Activated CD4-positive, alpha-beta T cell treated with anti-CD3 and anti-CD28 coated beads, Interleukin-2, amount 50 U/mL, for 4 hours (primary cell): ENCODE measurements at places on chromosomes 13 and 19.

DNA sequence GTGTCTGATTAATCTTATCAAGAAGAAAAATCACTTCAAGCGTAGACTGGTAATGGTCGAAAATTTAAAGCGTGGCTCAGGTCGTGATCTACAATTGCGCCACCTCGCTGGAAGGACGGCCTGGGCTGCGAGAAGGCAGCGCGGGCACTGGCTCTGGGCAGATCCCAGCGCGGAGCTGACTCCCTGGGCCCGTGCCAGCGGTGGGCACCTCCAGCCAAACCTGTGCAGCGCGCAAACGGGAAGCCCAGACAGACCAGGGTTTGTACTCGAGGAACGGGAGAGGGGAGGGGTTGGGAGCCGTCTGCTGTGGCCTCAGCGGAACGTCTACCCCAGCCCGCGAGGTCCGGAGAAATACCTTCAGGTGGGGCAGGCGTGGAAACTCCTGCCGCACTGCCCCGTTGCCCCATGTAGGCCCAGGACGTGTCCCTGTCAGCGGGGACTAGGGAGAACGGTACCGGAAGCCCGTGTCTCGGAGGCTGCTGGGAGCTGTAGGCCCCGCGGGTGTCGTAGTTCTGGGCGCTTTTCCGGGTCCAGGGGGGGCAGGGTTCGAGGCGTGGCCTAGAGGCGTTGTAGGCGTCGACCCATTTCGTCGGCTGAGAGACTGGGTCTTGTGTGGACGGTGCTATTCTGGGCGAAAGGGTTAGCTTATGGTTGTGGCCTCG lies 21.1 kb downstream of the ZNF274 start:
- no peak for DNase-seq

GRCh38 chr13:95494082-95494681 lies 58.3 kb upstream of the CLDN10 start:
- DNase-seq, result no peak

GRCh38 chr13:46771693-46772092 lies 25.3 kb downstream of the ESD start:
- DNase-seq, result no peak

GRCh38 chr19:57403737-57404563 lies 7.0 kb upstream of the ZNF17 start:
- DNase-seq, result no peak

GRCh38 chr13:73440296-73440895 lies 381.6 kb downstream of the KLF5 start:
- no peak for DNase-seq

DNA sequence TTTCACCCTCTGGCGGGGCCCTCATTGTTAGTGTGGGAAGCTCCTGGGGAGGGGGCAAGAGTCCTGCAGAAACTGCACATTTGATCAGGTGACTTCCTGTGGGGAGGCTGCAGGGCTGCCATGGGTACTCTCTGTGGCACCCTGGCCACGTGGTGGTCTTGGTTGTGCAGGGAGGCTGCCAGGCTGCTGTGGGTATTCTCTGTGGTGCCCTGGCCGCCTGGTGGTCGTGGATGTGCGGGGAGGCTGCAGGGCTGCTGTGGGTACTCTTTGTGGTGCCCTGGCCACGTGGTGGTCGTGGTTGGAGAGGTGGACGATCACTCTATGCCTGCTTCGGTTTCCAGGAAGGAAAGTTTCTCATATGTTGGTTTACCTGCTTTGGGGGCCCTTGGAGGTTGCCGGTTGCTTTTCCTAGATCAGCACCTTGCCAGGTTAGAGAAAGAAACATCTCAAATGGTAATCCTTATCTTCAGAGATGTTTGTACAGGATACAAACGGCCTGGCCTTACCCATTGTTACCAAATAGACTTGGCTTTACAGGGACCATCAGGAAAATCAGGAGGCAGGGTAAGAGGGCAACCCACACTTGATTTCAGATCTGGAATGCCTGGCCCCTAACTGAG lies 22.9 kb downstream of the TEX29 start:
- no peak for DNase-seq

- no peak for DNase-seq
Observed at GRCh38 chr13:99656844-99657381, 155.6 kb downstream of the TM9SF2 start.

DNA sequence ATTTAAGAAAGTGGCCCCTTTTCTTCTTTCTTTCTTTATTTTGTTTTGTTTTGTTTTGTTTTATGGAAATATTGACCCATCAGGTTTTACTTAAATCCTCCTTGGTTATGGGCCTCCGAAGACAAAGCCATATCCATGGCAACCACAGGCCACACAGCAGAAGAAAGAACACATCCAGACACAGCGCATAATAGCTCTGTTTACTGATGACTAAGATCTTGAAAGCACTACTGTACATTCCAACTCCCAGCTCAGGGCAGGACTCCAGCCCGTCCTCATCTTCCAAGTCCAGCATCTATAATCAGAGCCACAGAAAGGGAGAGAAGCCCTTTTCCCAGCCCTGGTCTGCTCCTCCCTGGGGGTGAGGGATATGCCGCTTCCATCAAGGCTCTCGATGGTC lies 84.3 kb downstream of the NUFIP1 start:
- no peak for DNase-seq

- no peak for DNase-seq
Observed at GRCh38 chr13:46401432-46401831, 14.4 kb upstream of the RUBCNL start.

DNA sequence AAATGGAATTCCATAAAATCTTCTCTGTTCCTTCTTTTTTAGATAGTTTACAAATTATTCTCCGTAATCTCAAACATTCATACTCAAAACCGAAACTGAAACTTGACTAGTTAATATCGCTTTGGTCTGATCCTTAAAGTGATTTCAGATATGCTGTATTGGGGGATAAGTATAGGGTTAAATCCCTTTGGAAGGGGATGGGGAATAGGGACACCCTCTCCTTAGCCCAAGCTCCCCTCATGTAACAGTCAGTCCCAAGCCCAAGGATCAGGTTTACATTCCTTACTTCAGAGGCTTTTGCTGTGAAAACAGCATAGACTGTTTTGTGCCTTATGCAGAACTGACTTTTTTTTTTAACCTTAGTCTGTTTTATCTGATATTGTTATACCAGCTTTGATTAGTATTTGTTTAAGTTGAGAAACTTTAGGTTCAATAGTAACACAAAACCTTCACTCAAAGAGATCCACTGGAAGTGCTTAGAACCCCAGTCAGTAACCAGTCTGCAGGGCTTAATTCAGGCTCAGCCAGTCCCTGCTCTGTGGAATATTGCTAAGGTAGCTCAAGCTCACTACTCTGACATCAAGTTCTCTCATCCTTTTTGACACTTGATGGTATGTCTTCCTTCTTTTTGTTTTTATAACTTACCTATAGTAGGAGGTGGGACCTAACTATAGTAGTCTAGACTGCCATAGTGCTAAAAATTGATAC lies 10.5 kb downstream of the CDADC1 start:
- no peak for DNase-seq

DNA sequence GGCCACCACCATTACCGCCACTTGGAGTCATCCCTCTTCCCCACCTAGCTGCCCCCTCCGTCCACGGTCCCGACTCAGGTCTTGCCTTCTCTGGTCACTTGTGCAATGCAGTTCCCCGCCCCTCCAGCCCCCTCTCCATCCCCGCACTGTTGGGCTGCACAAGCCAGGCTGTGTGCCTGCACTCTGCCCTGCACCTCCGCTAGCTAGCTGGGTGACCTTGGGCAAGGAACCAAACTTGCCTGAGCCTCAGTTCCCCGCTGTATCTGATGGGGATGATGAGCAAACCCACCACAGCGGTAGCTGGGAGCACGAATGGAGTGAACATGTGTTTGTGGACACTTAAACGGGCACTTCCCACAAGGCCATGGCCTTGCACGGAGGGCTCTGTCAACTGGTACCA lies 5.6 kb upstream of the TMEM147 start:
- no peak for DNase-seq

DNA sequence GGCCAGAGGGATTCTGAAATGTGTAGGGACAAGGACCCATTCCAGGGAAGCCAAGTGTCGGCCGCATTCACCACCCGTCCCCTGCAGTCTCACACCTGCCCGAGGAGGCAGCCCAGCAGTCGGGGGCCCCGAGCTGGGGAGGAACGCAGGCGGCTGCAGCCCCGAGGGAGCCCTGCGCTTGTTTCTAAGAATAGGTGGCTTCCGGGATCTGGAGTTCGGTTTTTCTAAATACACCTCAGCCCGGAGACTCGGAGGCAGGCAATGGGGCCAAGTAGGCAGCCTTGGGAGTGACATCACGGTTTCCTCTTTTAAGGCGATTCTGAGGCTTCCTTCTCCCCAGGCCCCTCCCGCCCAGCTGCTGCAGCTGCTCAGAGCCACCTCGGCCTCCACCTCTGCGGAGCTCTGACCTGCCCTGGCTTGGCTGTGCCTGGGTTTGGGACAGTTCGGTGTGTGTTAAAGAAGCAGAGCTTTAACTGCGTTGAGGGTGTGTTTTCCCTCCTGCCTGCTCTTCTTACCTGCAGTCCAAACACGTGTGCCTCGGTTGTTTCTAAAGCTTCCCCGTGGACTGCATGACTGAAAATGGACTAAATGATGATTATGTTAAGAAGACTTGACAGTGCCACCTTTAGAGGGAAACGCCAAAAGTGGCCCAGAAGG lies 80.5 kb downstream of the COL4A2 start:
- no peak for DNase-seq

DNA sequence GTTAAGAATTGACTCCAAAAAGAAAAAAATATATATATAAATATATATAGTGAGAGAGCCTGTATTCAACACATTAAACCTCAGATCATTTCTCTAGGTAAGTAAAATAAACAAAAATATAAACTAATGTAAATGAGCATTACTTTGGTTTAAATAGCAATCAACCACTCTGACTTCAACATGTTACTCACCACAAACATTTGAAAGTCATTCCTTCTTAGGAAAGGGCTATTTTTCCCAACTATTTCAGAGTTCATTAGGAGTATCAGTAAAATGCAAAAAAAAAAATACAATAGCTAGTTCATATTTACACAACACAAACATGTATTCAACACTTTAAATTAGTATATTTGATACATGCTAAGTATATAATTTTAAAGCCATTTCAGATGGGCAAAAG lies 40.5 kb downstream of the KLF12 start:
- DNase-seq, result no peak

DNA sequence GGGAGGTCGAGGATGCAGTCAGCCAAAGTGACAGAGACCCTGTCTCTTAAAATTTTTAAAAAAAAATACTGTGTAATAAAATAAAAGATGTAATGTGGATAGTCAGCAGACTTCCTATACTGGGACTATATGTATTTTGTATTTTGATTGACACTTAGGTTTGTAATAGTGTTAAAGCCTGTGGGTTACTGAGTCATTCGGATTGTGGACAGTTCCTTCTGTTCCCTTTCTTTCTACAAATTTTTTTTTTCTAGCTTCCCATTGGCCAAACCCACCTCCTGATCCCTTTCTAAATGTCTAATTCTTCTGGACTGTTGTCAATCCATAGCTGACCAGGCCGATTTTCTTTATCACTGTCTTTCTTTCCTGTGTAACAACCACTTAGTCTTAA lies 108.0 kb downstream of the DNAJC3 start:
- no peak for DNase-seq

GRCh38 chr19:41959056-41960053 lies at the start of gene RABAC1:
TSS of gene RABAC1 (minus strand) at chr19:41959321. CDS start at chr19:41959292, 29 bp downstream.
- DNase-seq, result peak; percentile 84

GRCh38 chr19:58305932-58306323 lies 751 bp downstream of the ERVK3-1 start:
- no peak for DNase-seq

DNA sequence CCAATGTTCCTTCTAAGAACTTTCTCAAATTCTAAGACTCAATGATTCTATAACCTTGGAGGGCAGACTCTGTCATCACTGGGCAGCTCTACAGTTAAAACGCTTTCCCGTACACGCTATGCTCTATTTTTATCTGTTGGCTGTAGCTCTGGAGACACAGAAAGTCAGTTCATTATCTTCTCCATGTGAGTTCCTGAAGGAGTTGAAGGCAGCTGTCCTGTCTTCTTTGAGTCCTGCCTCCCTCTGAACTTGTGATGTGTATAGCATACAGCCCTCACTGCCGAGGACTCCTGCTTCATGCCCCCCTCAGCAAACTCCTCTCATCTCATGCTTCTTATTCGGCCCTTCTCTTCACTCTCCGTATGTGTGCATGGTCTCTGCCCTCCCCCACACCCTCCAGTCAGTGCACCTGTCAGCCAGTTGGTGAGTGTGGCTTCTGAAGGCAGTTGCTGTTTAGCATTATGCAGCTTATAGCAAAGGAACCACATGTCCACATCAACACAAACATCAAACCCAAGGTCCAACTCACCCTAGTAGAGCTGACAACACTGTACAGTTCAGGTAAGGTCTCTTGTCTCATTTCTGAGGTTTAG lies 504.9 kb downstream of the DIAPH3 start:
- DNase-seq, result no peak

- DNase-seq, result no peak
Observed at GRCh38 chr13:44694291-44694690, 118.2 kb upstream of the TSC22D1 start.

GRCh38 chr19:2561221-2561620 lies 85.3 kb downstream of the GADD45B start:
- DNase-seq, result no peak

DNA sequence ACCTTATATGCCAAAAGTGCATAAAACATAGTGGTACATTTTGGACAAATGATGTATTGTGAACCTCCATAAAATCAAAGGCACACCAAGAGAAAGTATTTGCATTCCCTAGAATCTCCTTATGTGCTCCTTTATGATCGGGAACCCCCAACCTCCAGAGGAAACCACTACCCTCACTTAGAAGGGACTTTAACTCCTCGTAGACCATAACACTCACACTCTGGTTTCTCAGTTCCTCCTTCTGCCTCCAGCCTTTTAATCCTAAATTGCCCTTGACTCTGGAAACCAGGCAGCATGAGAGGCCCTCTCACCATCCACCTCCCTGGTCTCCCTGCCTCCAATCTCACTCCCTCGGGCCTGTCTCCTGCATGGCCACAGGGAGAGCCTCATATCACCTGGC lies 9.8 kb upstream of the KCNN4 start:
- DNase-seq, result no peak

GRCh38 chr19:39483141-39483540 lies 2.5 kb downstream of the TIMM50 start:
- no peak for DNase-seq

- no peak for DNase-seq
Observed at GRCh38 chr19:17058236-17058635, 17.0 kb downstream of the HAUS8 start.

DNA sequence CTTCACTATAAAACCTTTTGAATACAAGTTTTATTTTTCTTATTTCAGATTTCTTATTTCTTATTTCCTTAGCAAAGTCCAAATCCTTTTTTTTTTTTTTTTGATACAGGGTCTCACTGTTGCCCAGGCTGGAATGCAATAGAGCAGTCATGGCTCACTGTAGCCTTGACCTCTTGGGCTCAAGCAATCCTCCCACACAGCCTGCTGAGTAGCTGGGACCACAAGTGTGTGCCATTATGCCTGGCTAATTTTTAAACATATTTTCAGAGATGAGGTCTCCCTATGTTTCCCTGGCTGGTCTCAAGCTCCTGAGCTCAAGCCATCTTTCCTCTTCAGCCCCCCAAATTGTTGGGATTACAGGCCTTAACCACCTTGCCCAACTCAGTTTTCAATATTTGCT lies 334.3 kb downstream of the DLEU7 start:
- DNase-seq, result no peak

DNA sequence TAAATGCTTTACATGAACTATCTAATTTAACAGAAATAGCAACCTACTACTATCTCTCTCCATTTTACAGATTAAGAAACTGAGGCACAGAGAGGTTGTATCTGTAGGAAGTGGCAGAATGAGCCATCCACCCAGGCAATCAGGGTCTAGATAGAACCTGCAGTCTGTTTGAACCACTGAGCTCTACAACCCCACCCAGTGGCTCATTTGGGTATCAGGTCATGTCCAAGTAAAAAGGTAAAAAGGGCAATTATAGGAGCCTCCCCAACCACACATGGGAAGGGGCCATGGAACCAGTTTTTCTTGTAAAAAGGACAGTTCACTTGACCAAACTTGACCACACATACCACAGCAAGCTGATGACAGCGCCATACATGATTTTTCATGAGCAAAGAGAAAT lies 92.9 kb upstream of the SGCG start:
- no peak for DNase-seq
